Caudate nucleus (tissue), 63 donors: ENCODE measurements at places on chromosomes 13 and 19.

GRCh38 chr13:47796816-47797215, 204.3 kb downstream of the SUCLA2 start:
- no peak for DNase-seq

GRCh38 chr13:33129094-33129832, 113.0 kb downstream of the KL start:
- no peak for DNase-seq

- no peak for DNase-seq
These were observed 12.5 kb upstream of the ASF1B start for GRCh38 chr19:14148751-14149410.

DNA sequence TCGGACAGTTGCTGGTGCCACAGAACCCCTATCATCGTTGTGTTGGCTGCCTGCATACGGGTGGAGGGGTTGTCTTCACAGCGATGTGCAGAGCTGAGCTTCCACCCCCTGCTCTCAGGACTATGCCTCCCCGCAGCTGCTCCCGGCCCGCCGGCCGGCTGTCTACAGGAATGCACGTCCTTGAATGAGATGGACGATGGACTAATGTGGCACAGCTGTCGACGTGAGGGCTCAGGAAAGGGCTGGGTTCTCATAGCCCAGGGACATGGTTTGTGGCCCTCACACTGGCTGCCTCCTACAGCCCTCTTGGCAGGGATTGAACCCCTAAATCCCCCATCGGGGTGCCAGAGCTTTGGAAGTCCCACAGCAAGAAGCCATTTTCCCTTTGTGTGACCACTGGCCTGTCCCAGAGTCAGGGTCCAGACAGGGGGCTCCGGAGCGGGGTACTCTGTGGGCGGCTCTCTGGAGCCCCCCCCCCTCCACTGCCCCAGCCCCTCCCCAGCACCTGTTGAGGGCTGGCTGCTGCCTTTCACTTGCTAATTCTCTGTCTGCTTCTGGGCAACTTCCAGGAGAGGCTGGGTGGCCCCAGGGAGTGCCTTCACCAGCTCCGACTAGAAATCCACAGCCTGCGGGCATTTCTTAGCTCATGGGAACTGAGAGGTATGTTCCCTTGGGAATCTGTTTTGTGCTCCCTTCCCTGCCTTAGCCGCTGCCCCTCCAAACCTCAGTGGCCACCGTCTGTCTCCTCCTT, 40.2 kb downstream of the TSSK6 start:
- no peak for DNase-seq

DNA sequence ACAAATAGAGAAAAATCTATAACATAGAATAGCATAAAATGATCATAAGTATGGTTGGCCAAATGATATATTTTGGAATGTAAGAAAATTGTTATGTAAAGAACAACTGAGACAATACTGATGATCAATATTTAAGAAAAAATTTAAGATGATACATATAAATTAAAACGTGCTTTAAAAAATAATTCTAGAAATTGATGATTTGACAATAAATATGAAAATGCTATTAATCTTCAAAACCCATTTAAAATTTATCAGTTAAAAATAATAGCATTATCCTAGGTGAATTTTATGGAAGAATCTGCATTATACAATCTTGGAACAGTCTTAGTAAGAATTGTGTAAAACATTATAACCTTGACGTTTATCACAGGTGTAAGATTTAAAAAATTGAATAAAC, 95.1 kb upstream of the DACH1 start:
- no peak for DNase-seq

- no peak for DNase-seq
These were observed 34.7 kb downstream of the COL4A1 start for GRCh38 chr13:110272227-110272626.

GRCh38 chr13:73224703-73225102, 165.9 kb downstream of the KLF5 start:
- DNase-seq: no peak

DNA sequence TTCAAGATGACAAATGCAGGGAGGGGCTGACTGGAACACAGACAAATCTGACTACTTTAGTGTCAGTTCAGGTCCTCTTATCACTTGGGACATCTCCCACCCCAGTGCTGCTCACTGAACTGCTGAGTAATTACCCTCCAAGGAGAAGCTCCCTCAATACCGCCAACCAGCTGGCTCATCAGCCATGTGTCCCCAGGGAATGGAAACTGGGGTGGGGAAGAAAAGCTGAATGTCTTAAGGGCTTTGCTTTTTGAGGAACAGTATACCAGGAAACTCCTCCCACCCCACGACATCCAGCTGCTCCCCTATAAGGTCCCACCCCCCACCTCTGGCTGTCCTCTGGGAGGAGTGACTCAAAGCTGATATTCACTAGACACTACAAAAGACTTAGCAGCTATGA, 2.0 kb downstream of the ZNF823 start:
- DNase-seq: no peak

GRCh38 chr13:47904241-47904640, 96.8 kb downstream of the SUCLA2 start:
- DNase-seq: no peak

- DNase-seq: no peak
These were observed 19.8 kb downstream of the WDR87 start for GRCh38 chr19:37886571-37886970.

DNA sequence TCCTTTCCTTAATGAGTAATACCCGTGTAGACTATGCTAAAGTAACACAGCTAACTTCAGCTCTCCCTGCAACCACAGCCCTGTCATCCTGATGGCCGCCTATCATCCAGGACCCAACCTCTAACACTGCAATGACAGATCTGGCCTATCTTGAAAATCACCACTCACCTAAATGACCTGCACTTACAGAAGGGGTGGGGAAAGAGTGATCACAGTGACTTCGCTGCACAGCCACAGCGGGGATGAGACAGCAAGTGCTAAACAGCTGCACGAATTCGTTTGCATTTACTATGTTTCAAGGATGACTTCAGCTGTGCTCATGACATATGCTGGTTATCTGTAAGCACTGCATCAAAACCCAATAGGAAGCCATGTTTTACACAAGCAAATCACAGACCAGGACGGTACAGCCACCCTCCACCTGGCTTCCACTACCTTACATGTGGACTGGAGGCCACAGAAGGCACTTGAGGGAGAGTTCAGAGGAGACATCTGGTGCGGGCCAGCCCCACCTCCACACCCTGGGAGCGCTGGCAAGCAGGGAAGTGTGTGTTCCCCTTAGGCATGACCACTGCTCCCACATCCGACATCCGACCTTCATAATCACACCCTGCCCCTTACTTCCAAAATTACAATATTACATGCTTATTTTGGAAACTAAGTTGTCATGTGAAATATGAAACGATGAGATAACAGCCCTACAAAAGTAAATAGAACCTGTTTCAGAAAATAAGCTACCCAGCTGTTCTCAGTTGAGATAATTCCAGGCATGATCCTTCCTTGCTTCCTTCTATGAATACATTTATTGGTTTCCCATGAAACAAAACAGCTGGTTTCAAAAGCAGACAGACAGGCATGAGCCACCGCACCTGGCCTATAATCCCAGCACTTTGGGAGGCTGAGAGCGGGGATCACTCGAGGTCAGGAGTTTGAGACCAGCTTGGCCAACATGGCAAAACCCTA, 95.7 kb downstream of the STK24 start:
- DNase-seq: no peak

GRCh38 chr13:31670831-31671617, 68.3 kb upstream of the RXFP2 start:
- DNase-seq: no peak

DNA sequence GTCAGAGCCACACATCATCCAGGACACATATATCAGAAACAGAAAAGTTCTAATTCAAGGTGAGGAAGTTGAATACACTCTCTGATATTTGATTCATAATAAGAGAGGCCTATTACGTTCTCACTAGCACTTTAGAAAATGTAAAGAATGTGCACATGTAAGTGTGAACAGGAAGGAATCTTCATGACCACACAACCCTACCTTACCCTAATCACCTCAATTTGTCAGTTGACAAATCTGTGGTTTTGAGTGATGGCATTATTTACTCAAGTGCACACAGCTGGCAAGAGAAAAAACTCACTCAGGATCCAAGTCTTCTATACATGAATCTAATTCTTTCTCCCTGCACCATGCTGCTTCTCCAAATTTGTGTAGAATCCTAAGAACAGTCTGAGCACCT, 445.8 kb downstream of the SUCLA2 start:
- DNase-seq: no peak

- DNase-seq: no peak
These were observed 8.5 kb downstream of the FOSB start for GRCh38 chr19:45476304-45476703.

- DNase-seq: no peak
These were observed 128.5 kb upstream of the EDNRB start for GRCh38 chr13:78047151-78047550.

DNA sequence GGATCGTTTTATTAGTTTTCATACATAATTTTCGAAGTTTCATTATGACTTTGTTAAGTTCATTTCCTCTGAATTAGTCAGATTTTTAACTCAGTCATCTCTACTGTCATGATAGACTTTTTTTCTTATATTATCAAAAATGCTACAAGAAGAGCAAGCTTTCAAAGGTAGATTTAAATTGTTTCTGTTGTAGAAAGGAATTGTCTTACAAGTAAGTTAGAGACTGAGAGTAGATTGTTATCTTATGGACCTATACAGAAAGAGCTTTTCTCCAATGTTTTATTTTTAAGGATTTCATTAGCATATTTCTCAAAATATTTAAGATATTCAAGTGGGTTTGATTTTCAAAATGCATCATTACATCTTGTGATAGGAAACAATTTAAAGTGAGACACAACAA, 2.7 kb downstream of the MAB21L1 start:
- DNase-seq: no peak

DNA sequence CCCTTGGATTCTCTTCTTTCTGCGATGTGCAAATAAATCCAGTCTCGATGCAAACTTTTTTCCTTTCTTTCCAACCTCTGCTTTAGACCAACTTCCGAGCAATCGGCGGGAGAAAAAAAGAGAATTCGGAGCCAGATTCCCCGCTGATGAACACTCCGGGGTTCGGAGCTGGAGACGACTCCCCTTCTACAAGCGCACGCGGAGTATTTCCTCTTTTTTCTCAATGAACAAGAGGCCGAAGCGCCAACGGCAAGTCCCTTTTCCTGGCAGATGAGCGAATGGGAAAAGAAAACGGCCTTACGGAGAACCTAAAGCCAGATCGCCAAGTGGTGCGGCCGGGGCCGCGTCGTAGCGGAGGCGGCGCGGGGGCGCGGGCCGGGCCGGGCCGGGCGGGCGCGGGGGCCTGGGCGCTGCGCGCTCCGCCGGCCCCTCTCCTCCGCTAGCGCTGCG, 250 bp downstream of the SPRY2 start:
- no peak for DNase-seq
